ENCODE measurements at places on chromosomes 11 and 22.
A peak's percentile ranks its signal among the peaks of the same experiment; 100 is the strongest.

DNA sequence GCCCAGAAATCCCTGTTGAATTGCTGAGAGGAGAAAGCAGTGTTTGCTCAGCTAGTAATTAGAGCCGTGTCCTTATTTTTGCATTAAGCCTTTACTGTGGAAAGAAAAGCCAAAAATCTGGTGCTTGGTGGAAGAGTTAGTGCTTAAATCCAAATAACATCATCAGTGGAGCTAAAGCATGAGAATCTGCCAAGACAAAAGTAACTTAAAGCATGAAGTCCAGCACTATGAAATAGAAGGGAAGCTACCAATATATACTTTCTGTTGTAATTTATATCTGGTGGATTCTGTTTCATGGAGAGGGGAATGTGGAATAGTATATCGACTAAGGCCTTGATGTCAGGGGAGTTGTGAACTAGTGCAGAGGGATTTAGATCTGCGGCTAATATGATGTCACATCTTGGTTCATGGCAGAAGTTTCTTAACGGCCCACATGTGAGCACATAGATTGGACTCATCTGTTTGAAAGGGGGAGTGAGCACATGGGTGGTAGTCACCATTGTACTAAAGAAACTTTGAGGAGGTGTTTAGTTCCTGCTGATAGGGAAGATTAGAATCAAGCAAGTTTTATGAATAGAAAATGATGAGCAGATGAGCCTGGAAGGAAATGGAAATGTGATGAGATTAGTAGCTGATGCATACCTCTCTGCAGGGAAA is 224.4 kb upstream of the MTNR1B start:
- no peak for DNase-seq

DNA sequence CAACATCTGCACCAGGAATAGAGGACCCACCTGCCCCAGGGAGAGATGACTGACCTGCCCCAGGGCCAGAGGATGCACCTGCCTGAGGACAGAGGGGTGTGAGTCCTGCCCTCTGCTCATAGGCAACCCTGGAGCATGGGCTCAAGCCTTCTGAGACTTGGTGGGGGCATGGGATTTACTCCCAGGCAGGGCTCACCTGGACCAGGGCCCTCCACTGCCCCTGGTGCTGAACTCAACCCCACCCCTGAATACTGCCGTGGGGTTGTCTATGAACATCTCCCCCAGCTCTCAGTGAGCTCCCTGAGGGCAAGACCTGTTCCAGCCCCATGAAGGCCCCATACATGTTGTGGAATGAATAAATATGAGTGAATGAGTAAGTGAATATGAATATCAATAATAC is 33.8 kb upstream of the MUC5AC start:
- DNase-seq, result no peak

- DNase-seq, result no peak
These were observed 27.7 kb downstream of the SLC36A4 start for GRCh38 chr11:93169950-93170561.

DNA sequence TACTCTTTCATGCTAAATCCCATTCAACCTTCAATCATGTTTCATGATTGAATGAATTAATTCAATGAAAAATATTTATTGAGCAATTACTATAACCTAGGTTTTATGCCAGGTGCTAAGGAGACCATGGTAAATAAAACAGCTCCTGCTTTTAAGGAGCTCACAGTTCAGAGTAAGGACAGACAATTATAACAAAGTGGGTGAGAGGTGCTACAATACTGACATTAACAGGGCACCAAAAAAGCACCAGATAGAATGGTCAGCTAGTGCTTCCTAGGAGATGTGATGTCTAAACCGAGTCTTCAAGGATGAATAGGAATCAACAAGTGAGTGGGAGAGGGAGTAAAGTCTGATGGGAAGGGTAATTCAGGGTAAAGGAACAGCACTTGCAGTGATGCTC is 366.7 kb downstream of the SOX6 start:
- DNase-seq, result no peak

DNA sequence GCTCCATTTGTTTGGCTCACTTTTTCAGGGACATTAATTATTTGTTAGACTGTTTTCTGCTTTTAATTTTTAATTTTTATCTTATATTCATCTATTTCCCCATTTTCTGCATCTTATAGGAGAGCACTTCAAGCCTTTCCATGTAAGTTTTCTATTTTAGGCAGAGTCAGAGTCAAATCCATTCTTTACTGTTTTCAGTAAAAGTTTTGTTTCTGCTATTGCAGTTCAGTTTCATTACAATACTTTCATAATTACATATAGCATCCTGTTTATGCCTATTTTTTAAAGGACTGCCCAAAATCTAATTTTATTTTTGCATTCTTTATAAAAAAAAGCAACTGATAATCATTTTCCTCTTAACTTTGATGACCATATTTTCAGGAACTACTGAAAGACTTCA is 3.8 kb upstream of the OR10A5 start:
- no peak for DNase-seq

DNA sequence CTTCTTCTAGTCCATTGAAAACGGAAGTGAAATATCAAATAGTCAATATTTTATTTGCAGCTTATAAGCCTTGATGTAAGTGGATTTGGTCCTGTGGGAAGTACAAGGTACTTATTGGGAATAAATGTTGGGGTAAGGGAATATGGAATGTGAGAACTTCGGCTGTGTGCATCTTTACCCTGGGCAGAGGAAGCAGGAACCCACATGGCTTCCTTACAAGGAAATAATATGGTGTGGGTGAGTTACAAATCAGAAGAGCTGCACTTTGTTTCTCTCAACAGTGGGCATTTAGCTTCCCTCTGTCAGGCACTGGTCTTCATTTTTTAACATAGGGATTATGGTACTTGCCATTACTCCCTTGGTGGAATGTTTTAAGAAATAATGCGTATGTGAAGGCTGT is 77.9 kb downstream of the SCN3B start:
- no peak for DNase-seq

DNA sequence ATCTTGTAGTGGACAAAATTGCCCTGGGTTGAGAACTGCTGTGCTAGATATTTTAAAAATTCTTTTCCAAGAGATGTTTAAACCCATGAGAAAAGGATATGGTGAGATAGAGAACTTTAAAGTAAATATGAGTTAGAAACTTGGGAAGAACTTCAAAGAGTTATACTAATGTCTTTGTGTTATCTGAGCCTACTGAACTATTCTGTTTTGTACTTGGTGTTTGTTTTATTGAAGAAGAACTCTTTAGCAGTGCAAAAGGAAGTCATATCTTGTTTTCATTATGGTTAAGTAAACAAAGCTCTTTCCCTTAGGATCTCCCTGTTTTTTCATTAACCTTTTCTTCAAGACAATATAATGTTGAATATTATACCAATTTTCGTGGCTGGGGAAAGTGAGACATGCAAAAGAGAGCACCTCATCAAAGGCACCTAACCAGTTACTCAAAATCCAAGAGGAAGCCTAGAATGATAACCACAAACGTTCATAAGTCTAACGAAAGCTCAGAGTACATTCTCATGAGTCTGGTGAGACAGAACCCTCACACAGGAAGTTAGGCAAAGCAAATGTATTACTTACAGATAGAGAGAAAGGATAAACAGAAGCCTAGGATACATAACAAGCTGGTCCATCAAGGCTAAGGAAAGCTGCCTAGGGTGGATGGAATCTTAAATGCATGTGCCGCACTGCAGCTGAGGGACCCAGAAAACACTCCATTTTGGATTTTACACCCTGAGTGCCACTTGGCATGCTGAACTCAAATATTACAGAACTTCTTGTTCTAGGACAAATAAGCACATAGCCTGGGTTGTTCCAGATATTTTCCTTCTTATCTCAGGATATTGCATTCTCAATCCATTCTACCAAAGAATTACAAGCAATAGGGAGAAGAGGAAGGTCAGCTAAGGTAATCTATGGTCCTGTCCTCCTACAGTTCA is 112.5 kb upstream of the ANO3 start:
- no peak for DNase-seq

DNA sequence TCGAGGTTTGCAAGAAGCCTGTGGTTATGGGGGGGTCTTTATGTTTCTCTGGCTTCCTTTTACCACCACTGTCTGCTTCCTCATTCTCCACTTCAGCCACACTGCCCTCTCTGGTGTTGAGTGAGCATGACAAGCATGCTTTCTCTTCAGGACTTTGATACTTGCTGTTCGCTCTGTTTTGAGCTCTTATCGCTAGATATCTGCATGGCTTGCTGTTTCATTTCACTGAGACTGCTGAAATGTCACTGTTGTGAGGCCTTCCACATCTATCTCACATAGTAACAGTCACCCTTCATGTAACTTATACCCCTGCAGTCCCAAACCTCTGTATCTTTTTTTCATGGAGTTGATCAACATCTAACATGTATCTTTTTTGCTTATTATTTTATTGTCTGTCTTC is 59.8 kb downstream of the TMEM135 start:
- DNase-seq, result peak; percentile 12

DNA sequence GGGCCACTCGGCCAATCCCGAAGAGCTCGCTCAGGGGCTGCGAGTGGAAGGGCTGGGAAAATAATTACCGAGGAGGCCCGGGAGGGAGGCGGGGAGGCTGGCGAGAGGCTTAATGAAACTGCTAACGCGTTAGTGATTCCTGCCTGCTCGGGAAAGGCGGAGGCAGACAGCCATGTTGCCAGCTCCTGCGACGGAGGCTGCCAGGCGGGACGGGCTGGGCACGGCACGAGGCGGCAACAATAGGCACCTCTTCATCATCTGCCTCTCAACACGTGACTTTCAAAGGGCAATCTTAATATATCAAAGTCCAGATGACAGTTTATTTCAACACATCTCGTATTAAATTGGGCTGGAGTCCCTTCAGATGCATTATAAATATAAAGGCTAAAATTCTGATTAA is 68.0 kb upstream of the TCF20 start:
- DNase-seq, result no peak

DNA sequence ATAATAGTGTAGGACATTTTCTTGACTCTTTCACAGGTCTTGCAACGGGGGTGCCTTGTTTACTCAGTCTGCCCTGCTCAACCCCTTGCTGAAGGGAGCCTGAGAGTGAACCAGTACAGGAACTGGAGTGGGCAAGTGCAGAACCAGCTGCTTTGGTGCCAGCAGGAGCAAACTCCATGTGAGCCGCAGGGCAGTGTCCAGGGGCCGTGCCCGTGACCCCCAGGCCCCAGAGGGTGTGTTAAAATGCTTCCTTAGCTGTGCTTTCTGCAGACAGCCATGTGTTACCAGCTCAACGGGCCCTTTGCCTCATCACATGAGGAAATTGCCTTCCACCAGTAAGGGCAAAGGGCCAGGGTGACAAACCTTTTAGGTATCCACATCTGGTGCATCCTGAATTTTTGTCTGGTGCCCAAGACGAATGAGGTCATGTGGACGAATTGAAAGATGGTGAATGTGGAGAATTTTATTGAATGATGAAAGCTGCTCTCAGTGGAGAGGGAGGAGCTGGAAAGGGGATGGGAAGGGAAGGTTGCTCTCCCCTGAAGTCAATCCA is 53.6 kb upstream of the OR5D13 start:
- no peak for DNase-seq

DNA sequence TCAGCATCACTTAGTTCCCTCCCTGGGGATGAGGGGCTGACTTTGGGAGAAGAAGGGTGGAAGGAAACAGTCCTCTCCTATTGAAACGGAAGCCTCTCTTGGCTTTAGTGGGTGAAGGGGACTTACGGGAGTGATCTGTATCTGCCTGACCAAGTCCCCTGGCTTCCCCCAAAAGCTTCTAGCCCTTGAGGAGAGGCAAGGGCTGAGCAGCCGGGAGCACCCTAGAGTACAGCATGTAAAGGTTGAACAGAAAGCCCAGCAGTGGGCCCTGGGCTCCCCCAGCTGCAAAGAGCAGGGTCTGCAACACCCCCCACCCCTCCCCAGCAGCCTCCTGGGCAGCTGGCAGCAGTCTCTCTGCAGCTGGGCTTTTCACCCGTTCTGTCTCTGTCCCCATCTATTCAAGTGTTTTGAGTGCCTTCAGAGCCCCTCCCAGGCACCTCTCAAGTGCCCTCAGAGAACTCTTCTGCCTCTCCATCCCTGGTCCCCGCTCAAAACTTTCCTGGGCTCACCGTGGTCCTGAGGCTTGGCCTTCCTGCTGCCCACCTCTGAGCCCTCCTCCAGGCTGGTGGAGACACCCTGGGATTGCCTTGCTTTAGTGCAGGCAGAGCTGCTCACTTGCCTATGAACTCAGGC is 2.7 kb downstream of the CAPN5 start:
- DNase-seq, result no peak

DNA sequence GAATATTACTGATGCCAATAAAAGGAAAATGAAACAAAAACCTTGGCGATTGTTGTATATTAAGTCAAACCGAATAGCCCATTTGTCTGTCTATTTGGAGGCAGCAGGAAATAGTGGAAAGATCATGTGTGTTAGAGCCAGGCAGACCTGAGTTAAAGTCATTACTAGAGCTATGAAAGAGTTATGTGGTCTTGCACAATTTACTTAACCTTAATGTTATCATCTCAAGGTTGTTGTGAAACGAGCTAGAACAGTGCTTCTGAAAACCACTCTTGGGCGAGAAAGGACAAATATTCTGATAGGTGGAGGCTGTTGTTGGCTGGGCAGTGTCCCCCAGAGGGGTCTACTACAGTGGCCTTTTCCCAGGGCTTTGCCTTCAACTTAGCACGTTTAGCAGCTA is 60.0 kb upstream of the NUP160 start:
- no peak for DNase-seq

- no peak for DNase-seq
These were observed 90.7 kb downstream of the C11orf87 start for GRCh38 chr11:109512680-109513079.

DNA sequence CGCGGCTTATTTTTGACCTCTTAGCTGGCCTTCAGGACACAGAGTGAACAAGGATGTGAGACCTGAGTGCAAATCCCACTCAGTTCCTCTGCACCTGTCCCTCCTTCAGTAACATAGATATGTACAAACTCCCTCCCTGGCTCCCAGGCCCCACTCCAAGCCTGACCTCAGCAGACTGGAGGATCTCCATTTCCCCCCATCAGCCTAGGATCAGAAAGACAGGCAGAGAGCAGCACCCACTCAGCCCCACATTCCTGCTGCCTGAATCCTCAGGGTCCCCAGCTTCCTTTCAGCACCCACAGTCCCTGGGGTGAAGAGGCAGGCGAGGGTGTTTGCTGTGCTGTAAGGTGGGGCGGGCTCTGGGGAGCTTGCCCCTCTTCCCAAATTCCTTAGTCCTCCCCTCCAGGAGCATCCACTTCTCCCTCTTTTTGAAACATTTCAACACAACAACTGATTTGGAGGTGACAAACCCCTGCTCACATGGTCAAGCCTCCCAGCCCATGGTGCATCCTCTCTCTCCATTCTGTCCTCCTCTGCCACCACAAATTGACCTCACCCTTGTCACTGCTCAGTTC is 151.1 kb downstream of the FEZ1 start:
- no peak for DNase-seq

- DNase-seq, result no peak
These were observed 22.2 kb upstream of the ELFN2 start for GRCh38 chr22:37449331-37450001.

DNA sequence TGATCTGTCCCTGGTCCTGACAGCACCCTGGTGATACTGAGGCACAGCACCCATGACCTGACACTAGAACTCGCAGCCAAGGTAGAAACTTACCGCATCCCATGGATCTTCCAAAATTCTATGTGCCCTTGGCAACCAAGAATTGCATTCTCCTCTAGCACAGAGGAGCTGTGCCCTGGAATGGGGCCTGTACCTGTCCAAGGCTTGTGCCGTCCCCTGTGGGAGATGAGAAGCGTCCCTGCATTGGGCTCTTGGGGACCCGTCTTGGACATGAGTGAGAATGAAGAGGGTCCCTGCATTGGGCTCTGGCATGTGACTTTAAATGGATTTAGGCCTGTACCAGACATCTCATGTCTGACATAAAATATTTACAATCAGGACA is 67.1 kb downstream of the GGTLC2 start:
- no peak for DNase-seq
